SHP77 (cell line): ENCODE measurements at places on chromosomes 4 and X.

DNA sequence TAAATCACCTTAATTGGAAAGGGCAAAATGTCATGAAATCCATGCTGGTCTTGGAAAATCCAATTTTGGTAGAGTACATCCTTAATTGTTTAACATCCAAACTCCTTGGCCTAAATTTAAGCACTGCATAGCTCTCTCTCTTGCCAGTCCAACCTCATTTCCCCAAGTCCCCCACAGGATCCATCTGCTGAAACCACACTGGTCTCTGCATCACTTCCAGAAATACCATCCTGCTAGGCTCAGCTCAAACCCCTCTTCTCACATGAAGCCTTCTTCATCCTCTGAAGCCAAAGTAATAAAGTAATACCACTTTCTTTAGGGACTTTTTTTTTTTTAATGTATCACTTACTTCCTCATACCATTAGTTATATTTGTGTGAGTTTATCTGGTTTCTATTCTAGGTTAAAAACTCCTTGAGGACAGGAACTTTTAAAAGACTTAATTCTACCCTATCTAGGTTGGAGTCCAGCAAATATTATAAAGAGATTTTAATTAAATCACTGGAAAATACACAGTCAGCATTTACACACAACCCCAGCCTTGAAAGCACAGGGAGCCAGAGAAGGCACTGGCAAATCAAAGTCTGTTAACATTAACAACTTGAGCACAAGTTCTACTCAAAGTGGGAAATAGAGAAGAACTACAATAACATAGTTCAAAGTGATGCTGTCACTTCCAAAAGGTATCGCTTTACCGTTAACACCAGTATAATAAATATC, 16.7 kb upstream of the KLF3 start:
- DNase-seq: no peak

DNA sequence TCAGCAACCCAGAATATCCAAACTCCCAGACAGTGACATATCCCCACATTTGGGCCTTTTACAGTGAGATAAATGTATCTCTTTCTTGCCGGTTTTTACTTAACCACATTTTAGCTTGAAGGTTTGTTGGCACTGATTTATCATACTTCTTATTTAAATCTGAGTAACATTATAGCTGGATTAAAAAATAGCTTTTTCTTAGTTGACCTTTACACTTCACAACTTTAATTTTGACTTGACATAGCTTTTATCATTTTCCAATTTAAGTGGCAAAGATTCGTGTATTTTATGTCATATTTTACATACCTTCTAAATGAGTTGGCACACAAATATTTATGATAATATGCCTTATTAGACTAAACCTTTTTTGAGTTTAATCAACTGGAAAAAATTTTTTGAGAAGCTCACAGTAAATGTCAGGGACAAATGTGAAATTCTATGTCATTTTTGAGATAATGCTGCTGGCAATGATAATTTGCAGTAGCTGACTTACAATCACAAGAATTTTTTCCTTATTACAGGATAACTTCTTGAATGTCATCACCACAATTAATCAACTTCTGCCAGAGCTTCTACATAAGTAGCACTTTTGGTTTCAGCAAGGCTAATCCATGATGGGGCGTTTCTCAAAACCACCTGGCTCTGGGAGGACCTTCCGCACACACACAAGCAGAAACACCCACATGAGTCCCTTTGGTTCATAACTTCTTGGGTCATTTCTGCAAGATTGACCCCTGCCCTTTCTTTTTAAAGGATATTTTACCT, 80.3 kb downstream of the SYTL5 start:
- DNase-seq: no peak

DNA sequence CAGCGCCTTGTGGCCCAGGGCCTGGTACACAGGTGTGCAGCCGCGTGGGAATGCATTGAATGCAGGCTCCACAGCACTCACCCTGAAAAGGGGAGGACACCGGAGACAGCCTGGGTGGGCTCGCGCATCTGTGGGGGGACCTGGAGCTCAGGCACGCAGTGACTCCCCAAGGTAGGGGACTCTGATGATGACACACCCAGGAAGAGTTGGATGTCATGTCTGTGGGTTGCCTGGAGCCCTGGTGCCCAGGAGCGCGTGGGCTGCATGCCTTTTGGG, 32.7 kb upstream of the HTRA3 start:
- DNase-seq: no peak

- no peak for DNase-seq
Measured at GRCh38 chr4:58936436-58936835, 1826.3 kb upstream of the IGFBP7 start.

- DNase-seq: peak; percentile 13
Measured at GRCh38 chr4:169492436-169493163, 119.8 kb downstream of the NEK1 start.

- no peak for DNase-seq
Measured at GRCh38 chrX:113001836-113002235, 161.2 kb upstream of the AMOT start.

DNA sequence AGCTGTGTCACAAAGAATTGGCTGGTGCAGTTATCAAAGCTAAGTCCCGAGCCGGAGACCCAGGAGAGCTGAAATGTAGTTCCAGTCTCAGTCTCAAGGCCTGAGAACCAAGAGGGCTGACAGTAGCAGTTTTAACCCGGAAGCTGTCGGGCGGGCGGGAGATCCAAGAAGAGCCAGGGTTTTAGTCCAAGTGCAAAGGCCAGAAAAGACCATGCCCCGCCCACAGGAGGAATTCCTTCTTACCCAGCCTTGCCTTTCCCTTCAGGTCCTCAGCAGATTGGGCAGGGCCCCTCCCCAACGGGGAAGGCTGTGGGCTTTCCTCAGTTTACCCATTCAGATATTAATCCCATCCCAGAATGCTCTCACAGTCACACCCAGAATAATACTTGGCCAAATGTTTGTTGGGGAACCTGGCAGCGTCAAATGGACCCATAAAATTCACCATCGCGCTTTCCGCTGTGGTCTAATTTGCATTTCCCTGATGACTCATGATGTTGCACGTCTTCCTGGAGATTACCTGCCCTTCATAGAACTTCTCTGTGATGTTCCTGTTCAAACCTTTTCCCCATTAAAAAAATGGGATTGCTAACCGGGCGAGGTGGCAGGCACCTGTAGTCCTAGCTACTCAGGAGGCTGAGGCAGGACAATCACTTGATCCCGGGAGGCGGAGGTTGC, 16.2 kb downstream of the MAEA start:
- no peak for DNase-seq

GRCh38 chr4:76736414-76736813, 161.5 kb downstream of the SOWAHB start:
- no peak for DNase-seq

DNA sequence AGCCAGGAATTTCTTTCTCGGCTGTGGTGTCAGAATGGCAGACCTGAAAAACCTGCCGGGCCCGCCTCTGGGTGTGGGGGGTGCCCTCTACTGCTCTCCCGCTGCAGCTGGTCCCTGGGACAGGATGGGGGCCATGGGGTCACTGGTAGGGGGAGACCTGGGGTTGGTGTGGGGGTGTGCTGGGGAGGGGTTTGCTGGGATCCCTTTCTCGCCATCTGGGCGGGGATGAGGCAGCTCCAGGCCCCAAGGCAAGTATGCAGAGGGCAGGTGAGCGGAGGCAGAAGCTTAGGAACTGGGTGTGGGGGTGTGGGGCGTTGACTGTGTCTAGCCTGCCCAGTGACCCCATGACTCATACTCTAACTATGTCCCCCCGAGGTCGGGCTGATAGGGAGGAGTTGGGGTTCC, 884 bp downstream of the CCDC120 start:
- DNase-seq: no peak

- no peak for DNase-seq
Measured at GRCh38 chr4:176668324-176668723, 124.4 kb downstream of the VEGFC start.

DNA sequence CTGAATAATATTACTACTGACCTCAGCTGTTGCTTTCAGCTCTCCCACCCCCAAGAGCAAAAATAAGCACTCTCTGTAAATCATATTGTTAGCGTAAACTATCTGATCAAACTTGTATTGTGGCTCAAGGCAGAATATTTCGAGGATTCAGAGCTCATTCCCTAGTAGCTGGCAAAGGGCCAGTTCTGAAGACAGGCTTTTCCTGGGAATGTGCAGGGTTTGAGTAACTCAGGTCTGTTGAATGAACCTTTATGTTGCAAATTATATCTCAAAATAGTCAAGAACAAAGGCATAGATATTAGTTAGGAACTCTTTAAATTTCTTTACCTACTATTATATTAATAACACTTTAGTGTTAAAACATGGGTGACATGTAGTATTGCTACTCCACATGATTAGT, 454.9 kb downstream of the CCSER1 start:
- DNase-seq: no peak

GRCh38 chrX:145506214-145506613, 258.9 kb downstream of the SPANXN1 start:
- no peak for DNase-seq

DNA sequence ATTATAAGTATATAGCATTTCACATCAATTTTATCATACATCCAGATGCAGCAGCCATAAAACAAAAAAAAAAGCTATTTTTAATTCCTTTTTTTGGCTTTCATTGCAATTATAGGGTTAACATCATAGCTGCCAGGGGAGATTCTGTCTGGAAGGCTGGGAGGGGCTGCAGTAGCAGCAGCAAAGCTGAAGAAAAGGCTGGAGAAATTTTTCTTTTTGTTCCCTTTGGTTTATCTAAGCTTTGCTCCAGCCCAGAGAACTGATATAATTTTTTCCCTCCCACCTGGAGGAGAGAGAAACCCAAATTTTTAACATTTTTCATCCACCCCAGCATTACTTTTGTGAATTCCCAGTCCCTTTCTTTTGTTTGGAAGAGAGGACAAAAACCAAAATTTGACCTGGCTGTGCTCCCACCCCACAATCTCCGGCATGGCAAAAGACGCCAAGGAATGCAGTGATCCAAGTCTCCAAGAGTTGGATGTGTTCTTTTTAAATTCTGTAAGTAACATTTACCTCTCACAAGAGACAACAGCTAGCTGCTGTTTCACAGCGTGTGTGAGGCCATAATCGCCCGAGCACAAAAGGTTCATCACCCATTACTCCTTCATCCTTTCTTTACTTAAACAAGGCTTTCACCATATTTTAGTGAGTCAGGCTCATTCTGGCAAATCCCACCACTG, 25.1 kb upstream of the FAM156A start:
- DNase-seq: no peak

DNA sequence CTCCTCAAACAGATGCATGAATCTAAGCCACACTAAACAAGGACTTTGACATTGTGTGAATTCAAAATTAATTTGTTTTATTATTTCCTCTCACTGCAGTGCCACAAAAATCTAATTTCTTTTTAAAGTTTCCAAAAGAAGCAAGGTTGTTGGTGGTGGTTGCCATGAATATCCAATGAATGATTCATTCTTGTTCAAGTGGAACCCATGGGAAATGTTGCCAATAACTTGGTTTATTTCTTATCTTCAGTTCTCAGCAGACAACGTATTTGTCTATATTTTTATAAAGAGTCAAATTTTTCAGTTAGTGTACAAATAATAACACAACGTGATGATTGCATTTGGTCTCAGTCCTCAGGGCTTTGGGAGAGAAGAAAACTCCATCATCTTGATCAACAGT, 309.4 kb upstream of the NOCT start:
- DNase-seq: no peak

GRCh38 chr4:1726146-1726934, 5.0 kb downstream of the TACC3 start:
- DNase-seq: peak; percentile 48

- no peak for DNase-seq
Measured at GRCh38 chr4:153780221-153780620, 8.7 kb downstream of the SFRP2 start.

- no peak for DNase-seq
Measured at GRCh38 chrX:77595848-77596247, 148.7 kb downstream of the FGF16 start.

DNA sequence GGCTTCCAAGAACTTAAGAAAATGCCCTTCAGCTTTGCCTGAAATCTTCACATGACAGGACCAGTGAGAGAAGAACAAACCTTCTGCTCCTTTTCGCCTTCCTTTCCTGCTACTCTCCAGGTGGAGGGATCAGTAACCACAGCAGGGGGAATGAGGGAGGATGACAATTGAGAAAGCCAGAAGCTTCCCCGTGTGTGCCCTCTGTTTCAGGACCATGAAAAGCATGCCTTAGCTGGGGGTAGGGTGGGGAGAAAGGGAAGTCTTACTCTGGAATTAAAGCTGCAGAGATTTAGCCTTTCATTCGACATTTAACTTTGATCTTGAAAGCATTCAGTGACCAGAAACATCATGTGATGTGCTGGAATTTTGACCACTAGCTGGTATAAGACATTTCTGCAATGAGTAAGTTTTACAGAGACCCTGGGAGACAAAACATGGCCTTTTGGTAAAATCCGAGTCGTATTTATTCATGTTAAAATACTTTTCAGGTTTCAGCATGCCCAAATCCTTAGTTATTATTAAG, 10.6 kb upstream of the PUDP start:
- DNase-seq: no peak

DNA sequence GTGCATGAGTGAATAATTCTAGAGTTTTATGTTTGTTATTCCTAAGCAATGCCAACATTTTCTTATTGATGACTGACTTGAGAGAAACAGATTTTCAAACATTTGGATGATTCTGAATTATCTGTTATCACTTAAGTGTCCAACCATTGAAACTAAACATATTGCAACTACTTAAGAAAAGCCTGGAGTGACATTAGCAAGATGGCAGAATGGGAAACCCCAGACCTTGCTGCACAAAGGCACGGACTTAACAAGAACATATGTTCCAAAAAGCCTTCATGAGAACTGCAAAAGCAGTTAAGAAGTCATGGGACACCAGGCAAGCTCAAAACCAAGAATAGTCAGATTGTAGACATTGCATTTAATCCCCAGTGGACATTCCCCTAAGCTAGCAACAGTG, 215.1 kb downstream of the DCHS2 start:
- no peak for DNase-seq

DNA sequence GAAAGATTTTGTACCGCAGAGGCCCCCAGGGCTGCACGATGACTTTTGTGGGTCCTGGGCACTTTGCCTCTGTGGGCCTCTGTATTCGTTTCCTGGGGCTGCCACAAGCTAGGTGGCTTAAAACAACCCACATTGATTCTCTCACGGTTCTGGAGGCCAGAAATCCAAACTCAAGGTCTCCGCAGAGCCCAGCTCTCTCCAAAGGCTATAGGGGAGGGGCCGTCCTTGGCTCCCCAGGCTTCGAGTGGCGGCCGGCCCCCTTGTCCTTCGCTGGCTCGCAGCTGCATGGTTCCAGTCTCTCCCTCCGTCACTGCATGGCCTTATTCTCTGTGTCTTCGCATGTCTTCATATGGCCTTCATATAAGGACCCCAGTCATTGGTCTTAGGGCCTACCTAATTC, 241.2 kb downstream of the EVC2 start:
- DNase-seq: no peak

- DNase-seq: no peak
Measured at GRCh38 chr4:187218705-187219245, 495.1 kb upstream of the FAT1 start.

GRCh38 chrX:776061-776460, 145.5 kb downstream of the SHOX start:
- no peak for DNase-seq
